Foreskin keratinocyte (primary cell): ENCODE measurements at places on chromosomes 6 and 20.

DNA sequence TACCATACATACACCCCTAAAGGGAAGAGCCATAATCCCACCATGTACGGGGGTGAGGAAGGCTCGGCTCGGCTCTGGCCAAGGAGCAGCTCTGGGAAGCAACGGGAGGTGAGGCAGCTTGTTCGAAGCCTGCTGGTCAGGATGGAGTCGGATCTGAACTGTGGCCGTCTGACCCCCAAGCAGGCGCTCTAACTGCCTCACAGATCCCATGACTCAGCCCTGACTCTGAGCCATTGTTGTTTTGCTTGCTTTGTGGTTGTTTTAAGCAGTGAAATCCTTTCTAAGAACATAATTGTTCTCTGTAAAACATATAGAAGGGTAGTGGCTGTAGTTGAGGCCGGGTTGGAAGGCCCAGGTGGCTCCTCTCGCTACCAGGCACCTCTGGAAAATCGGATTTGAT is 10.9 kb downstream of the C6orf132 start:
- DNase-seq: no peak

GRCh38 chr20:15842872-15843271 is 730.4 kb downstream of the KIF16B start:
- DNase-seq: peak; percentile 15

DNA sequence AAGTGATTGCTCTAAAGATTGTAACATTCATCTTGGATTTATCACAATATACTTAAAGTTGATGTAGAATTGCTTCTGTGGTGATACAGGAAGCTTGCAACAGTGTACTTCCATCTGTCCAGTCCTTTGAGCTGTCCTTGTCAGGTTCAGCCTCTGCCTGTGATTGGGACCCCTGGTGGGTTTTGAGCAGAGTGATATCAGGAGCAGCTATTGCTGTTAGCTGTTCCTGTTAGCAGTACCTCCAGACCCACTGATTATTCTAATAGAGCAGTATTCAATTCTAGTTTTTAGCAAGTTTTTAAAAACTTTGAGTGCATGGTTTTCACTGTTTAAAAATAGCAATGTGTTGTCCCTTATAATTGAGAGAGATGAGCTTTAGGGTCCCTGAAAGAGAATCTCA is 48.8 kb downstream of the TULP4 start:
- no peak for DNase-seq

DNA sequence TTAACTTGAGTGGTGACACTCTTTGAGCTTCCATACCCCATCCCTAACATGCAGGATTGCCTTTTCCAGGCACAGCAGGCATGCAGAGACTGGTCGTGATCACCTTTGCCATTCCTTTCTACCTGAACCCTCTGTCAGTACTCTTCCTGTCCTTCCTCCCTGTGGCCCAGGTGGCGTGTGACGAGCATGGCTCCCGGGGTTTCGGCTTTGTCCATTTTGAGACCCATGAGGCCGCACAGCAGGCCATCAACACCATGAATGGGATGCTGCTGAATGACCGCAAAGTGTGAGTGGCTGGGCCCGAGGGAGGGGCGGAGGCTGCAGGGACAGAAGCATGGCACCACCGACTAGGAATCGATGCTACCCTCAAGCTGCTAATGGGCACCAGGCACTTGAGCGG is 6.7 kb downstream of the PABPC1L start:
- DNase-seq: no peak

GRCh38 chr6:138864343-138864890 is 68.5 kb downstream of the ECT2L start:
- DNase-seq: no peak

GRCh38 chr6:44332585-44332984 is 9.9 kb upstream of the SPATS1 start:
- DNase-seq: no peak

DNA sequence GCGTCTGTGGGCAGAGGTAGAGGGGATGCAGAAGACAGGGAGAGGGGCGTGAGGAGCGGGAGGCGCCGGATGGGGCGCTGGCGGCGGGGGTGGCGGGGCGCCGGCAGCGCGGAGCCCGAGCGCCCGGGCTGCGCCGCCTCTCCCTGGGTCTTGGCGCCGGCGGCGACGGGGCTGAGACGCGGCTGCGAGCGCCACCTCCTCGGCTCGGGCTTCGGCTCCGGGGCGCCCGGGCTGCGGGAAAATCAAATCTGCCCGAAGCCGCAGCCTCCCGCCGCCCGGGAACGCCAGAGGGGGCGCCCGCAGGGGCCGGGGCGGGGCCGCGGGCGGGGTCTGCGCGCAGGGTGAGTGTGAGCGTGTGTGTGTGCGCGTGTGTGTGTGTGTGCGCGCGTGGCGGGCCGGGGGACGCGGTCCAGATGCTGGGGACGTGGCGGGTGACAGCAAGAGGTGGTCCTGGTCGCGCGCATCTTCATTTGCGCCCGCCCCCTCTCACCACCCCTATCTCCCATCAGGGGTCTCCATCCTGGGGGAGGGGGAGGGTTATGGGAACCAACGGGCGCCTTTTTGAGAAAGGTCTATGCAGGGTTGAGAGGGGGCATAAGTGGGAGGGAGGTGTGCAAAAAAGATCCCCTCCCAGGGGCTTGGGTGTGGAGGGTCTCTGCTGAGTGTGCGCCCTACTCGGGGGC is 646 bp upstream of the CPNE5 start:
- DNase-seq: no peak

DNA sequence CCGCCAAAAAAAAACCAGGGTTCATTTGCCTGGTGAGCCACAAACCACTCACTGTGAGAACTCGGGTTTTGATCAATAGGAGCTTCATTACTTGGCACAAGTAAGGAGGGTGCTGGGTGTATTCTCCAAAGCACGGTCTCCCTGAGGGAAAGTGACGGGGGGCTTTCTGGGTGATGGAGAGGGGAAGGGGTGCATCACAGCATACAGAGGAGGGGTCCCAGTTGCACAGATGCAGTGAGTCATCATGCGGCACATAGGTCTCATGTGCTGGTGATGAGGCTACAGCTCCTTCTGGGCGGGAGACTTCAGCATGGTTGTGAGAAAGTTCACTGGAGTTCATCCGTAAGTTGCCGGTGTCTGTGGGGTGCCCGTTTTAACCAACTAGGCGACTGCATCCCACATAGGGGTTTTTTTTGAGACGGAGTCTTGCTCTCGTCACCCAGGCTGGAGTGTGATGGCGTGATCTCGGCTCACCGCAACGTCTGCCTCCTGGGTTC is 36.2 kb downstream of the SUN5 start:
- no peak for DNase-seq

- peak; percentile 18 for DNase-seq
Observed at GRCh38 chr6:96878143-96878542, 19.5 kb downstream of the NDUFAF4 start.

DNA sequence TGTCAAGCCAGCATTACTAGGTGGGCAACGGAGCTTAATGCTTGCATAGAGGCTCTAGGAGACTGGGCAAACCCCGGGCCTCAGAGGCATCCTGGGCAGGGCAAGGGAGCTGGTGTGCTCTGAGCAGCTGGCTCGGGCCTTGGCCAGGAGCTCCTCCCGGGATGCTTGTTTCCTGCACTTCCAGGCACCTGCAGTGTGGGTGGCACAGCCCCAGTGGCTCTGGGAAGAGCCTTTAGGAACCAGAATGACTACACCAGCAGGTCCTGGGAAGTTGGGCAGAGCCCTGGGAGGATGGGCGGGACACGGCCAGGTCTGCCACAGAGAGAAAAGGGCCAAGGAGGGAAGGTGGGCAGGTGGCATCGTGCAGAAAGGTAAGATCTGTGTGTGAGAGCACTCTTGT is 80.4 kb upstream of the CD93 start:
- DNase-seq: no peak

DNA sequence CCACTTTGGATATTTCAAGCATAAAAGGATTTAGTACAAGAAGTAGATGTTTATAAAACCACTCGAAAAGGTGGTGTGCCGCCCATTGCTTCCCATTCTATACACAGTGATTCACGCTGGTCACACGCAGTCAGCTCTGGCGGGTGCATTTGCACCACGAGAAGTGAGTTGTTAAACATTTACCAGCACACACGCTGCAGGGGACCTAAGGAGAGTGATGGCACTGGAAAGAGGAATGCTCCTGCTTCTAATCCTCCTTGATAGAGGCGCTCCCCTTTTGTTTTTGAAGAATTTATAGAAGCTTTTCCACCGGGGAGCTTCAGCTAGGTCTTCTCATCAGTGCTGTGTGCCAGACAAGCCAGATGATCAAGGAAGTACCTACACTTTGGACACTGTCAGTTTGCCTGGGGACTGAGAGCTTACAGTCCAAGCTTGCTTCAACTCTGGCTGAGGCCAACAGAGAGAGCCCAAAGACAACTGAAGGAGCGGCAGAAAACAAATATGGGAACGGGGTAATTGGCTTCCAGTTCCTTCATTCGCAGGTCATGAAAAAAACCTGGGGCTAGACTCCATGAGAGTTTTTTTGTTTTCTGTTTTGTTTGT is 31.2 kb downstream of the MUC22 start:
- DNase-seq: no peak

DNA sequence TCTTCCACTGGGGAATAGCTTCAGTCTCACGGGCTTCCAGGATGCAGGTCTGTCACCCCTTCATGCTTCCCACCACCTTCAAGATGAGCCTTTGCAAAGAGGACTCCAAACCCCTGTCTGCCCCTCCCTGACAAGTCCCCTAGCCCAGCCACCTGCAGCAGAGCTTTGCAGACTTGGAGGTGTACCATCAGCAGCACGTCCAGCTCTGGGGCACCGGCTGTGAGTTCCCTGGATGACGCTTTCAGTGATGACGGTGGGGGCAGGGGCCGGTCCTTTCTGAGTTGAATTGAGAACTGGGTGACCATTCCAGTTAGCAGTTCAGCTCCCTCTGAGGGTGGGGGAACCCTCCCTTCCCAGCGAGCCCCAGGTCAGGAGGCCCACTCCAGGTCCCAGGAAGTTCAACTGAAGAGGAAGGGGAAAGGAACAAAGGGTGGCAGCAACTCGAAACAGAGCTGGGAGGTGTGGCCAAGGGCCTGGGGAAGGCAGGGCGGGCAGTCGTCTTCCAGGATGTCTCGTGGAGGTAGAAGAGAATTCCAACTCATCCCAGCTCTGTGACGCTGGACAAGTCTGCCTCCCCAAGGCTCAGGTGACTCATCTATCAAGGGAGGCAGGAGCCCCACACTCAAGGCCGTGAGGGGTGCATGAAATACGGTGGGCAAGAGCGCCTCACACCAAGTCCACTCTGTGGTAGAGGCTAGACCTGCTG is 86.0 kb downstream of the PTPN1 start:
- peak; percentile 43 for DNase-seq

DNA sequence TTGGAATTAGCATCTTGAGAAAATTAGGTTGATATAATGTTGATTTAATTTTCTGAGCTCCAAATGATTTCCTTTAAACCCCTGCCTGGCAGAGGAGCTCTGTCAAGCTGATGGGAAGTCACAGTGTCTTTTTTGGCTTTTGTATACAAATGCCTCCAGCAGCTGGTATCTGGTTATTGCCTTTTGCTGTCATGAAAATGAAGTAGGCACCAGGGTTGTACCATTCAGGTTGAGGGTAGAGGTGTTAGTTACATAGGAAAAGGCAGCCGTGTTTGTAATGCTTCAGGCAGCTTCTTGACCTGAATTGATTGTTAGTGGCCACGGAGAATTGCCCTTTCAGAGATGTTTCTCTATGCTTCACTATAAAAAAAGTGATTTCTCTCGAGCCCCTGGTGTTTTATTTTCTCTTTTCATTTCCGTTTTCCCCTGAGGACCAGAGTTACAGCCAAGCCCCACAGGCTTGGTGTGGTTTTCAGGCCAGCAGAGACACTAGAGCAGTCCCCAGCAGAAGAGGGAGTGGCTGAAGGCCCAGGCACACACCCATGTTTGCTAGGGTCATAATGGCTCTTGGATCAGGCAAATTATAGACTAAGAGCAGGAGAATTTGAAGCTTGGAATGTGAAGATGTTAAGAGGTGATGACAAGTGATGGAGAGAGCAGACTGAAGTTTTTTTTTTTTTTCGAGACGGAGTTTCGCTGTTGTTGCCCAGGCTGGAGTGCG is 21.6 kb downstream of the CMTR1 start:
- no peak for DNase-seq

DNA sequence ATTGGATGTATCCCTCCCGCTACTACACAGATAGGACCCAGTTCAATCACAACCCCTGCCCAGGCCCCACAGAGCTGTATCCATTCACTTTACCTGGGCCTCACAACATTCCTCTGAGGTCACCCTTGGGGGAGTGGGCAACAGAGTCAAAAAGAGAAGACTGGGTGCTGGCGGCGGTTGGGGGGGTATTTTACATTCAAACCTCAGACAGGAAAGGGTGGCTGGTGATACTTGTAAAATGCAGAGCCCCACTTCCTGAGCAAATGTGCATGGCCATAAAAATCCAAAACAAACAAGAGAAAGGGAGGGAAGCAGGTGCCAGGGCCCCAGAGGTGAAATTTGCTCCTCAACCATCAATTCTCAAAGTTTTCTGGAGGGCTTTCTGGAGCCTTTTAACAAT is 3.5 kb downstream of the LRFN2 start:
- no peak for DNase-seq

DNA sequence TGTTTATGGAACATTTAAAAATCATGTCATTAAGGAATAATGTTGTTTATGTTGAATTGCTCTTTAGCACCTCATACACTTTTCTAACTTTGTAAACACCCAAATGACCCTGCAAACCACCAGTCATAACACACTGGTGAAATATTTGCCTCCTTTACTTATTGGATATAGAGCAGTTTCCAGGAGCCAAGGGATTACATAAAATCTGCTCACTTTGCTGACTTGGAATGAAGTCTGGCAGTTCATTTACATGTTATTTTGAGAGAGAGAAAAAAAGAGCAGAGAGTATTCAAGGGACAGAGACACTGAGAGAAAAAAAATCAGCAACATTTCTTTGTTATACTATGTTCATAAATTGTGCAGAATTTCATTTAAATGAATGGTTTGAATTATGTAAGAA is 46.6 kb upstream of the DEFB112 start:
- no peak for DNase-seq

DNA sequence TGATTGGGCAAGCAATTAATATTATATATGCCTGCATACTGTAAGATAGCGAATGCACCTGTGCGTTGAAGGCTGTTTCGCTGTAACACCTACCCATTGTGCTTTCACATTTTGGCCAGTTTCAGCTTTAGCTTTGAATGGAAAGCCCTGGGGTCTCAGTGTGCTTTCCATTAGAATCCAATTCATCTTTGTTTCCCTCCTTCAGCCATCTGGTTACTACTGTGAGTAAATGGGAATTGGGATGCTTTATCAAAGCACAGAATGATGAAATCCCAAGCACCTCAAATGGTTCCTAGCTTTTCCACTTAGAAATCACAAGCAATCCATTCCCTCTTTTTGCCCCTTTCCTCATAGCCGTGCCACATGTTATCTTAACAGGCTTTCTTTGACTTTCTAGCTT is 127.1 kb downstream of the HDGFL1 start:
- no peak for DNase-seq

DNA sequence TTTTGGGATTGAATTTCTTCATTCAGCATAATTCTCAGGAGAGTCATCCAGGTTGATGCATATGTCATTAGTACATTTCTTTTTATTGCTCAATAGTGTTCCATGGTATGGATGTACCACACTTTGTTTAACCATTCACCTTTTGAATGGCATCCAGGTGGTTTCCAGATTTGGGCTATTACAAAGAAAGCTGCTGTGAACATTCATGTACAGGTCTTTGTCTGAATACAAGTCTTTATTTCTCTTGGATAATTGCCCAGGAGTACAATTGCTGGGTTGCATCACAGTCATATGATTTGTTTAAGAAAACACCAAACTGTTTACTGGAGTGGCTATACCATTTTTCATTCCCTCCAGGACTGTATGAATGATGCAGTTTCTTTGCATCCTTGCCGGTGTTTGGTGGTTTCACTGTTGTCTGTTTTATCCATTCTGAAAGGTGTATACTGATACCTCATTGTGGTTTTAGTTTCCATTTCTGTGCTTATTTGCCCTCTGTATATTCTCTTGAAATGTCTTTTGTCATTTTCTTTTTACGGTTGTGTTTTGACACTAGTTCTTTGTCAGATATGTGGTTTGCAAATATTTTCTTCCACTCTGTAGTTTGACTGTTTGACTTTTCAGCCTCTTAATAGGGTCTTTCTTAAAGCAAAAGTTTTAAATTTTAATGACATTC is 8.8 kb downstream of the CDKAL1 start:
- DNase-seq: peak; percentile 99
